ENCODE measurements at places on chromosomes 7 and 10.

DNA sequence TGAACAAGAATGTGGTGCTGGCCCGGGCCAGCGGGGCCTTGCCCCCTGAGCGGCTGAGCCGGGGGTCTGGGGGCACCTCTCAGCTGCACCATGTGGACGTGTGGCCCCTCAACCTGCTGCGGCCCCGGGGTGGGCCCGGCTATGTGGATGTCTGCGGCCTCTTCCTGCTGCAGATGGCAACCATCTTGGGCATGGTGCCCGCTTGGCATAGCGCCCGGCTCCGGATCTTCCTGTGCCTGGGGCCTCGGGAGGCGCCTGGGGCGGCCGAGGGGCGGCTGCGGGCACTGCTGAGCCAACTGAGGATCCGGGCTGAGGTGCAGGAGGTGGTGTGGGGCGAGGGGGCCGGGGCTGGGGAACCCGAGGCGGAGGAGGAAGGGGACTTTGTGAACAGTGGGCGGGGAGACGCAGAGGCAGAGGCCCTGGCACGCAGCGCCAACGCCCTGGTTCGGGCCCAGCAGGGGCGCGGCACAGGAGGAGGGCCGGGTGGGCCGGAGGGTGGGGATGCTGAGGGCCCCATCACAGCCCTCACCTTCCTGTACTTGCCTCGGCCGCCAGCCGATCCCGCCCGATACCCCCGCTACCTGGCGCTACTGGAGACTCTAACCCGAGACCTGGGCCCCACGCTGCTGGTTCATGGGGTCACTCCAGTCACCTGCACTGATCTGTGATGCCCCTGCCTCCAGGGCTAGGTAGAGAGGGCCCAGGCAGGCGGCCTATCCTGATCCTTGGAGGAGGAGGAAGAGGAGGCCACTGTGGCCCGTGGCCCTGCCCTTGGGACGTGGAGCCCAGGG is 1.1 kb upstream of the TRIP6 start:
- peak; percentile 35 for DNase-seq

DNA sequence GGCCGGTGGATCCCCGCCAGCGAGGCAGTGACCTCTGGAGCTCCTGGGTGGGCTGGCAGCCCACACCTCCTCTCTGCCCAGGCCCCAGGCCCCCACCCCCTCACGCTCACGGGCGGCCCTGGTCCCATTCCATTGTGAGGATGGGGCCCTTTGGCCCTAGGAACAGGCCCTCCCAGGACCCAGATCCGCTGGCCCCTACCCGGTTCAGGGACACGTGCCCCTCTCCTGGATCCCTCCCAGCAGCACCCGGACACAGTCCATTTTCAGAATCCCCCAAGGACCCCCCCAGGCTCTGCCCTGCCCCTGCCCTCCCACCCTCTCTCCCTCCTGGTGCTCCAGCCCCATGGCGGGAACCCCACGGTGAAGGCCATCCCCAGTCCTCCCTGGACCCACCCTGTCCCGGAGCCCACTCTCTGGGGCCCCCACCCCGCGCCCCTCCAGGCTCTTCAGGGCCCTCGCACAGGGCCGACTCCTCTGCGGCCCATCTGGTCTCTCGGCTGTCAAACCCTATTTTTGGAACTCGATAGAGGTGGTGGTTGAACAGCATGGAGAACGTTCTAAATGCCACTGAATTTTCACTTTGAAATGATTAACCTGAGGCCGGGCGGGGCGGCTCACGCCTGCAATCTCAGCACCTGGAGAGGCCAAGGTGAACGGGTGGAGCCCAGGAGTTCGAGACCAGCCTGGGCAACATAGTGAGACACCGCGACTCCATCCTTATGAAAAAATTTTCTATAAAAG is 8.1 kb downstream of the ADAP1 start:
- DNase-seq: no peak

DNA sequence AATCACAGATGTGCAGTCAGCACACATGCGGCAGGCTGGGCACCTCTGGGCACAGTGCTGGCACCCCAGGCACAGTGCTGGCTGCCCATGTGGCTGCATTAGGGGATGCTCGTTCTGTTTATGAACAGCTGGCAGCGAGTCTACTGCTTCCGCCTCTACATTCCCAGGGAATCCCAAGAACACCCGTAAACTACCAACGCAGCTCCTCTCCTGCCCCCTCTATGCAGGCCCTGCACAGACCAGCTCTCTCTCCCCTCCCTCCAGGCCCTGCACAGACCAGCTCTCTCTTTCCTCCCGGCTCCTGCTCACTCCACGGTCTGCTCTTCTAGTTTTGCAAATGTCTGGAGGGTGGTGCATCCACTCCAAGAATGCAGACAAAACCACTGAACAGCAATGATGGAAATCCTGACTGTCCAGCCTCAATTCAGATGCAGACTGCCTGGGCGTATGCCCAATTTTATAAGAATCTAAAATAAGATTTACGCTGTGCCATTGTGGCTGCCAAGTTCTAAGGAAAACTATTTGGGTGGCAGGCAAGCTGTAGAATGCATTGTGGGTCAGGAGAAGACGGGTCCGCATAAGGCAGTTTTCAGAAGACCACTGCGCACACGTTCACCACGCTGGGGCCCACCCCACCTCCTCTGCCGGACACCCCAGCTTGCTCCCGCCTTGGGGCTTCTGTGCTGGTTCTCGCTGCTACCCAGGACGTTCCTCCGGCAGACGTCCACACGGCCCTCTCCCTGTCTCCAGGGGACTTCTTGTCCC is 234.6 kb downstream of the ZMYND11 start:
- no peak for DNase-seq

GRCh38 chr7:15546272-15546792 is 15.5 kb downstream of the AGMO start:
- no peak for DNase-seq

DNA sequence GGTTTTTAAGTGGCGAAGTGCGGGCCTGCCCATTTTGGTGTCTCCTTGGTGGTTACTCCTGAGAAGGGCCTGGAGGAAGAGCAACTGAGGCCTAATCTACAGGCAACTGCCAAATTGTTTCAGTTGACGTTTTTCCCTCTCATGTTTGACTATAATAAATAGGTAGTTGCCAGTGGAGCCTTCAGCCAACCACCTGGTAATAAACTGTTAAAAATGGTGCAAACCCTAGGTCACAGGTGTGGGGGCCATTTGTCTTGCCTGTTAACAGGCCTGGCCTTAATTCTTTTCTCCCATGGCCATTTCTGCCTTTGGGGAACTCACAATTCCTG is 3.7 kb downstream of the IKZF1 start:
- no peak for DNase-seq

GRCh38 chr7:25350041-25350440 is 121.8 kb upstream of the NPVF start:
- DNase-seq: no peak

DNA sequence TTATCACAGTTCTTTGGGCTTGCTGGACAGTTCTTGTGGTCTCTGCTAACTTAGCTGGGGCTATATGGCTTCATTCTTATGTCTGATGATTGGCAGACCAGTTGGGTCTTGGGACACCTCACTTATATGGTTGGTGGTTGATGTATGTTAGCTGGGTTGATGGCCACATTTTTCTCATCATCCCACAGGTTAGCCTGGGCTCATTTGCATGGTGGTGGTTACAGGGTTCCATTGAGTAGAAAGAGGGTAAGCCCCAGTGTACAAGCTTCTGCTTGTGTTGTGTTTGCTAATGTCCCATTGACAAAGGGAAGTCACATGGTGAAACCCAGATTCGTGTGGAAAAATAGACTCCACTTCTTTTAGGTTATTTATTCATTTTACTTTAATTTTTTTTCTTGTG is 40.6 kb downstream of the TMEM60 start:
- no peak for DNase-seq

- no peak for DNase-seq
These were observed 12.6 kb upstream of the NRBF2 start for GRCh38 chr10:63120554-63120953.

GRCh38 chr10:96576277-96576980 is 10.4 kb downstream of the TM9SF3 start:
- no peak for DNase-seq
